ENCODE measurements at places on chromosomes 1 and 21. TPM values are rescaled to one million over a fixed set of nuclear protein-coding genes. Genes with fewer than 3 reads are reported as not detected.

DISP3 gene
- under 0.01 TPM for total RNA-seq

CR1L gene
- not detected for total RNA-seq

CAPN8 gene
- total RNA-seq = not detected

OR14K1 gene
- total RNA-seq = not detected

HRNR gene
- not detected for total RNA-seq

CHRM3 gene
- total RNA-seq = not detected

RPE65 gene
- not detected for total RNA-seq
